ENCODE measurements at places on chromosomes 5 and 9. TPM values are rescaled to one million over a fixed set of nuclear protein-coding genes. Genes with fewer than 3 reads are reported as not detected.

GRCh38 chr5:168941901-168942300 lies 359.0 kb downstream of the SLIT3 start:
- no peak for DNase-seq

The HBEGF gene
- total RNA-seq, result 30.2 TPM

DNA sequence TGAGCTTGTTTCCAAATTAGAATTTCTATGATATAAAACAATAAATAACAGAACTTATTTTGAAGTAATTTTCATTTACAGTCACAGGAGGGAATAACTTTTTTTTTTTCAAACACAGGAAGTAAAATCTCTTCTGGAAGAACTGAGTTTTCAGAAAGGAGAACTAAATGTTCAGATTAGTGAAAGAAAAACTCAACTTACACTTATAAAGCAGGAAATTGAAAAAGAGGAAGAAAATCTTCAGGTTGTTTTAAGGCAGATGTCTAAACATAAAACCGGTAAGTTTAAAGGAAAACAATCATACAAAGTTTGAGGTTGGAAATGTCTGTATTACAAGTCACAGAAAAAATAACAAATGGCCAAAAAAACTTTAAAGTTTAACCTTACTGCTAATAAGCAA lies 41.6 kb downstream of the RAB14 start:
- DNase-seq, result no peak

DNA sequence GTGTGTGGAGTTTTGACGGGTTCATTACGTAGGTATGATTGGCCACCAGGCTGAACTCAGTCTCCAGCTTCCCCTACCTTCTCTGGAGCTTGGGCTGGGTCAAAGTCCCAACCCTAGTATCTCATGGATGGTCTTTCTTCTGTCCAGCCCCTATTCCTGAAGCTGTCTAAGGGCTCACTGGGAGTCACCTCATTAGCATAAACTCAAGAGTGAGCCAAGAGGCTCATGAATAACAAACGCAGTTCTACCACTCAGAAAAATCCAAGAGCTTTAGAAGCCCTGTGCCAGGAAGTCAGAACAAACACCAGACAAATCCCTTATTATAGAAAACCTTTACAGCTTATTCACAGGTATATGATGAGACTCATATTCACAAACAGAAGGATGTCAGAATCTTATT lies 180.3 kb upstream of the NFIL3 start:
- no peak for DNase-seq

DNA sequence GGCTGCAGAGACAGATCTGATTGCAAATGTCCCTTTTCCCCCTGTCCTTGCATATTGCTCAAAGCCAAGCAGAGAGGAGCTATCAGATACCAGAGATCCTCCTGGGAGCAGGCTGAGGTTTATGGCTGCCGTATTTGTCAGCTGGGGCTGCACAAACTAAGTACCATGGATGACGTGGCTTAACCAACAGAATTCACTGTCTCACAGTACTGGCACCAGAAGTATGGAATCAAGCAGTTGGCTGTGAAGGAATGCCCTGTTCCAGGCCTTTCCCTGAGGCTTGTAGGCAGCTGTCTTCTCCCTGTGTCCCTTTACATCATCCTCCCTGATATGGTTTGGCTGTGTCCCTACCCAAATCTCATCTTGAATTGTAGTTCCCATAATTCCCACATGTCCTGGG lies 2.6 kb downstream of the CFAP90 start:
- no peak for DNase-seq

DNA sequence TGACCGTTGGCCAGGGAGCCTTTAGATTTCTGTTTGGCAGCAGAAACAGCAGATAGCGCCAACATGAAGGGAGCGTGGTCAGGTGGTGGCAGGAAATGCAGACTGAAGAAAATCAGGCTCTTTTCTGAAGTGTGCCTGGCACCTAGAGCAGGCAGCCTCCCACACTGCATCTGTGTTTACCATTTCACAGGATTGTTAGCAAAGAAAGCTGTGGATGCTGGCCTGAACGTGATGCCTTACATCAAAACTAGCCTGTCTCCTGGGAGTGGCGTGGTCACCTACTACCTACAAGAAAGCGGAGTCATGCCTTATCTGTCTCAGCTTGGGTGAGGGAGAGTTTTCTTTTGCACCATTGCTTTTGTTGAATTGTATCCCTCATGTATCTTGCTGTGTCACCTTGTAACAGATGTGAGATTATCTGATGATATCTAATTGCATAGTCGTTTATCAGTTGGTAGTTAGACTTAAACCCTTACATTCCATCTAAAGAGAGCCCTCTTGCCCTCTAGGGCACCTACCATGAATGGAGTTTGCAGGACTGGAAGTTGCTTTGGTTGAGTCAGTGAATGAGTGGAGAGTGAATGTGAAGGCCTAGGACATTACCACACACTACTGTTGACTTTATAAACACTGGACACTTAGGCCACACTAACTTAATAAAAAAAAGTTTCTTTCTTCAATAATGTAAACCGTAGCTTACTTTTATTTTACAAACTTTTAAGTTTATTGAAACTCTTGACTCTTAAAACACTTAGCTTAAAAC lies 42.8 kb downstream of the ACO1 start:
- no peak for DNase-seq

DNA sequence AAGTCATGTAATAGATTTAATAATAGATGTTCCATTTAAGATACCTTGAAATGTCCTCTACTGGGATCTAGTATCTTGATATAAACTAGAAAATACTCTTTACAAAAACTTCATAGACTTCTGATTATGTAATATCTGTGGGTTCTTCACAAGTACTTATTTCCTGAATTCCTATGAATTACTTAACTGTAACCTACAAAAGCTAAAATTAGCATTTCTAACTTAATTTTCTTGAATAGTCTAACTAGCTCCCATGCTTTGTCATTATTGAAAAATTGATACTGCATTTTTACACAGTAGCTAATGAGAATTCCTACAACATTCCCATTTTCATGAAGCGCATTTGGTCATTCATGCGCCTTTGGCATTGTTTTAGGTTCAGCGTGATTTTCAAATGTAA lies 1828.2 kb downstream of the MAT2B start:
- no peak for DNase-seq

The SLC23A1 gene
- total RNA-seq, result not detected

GRCh38 chr9:130869250-130869649 lies 27.4 kb downstream of the QRFP start:
- DNase-seq, result no peak

DNA sequence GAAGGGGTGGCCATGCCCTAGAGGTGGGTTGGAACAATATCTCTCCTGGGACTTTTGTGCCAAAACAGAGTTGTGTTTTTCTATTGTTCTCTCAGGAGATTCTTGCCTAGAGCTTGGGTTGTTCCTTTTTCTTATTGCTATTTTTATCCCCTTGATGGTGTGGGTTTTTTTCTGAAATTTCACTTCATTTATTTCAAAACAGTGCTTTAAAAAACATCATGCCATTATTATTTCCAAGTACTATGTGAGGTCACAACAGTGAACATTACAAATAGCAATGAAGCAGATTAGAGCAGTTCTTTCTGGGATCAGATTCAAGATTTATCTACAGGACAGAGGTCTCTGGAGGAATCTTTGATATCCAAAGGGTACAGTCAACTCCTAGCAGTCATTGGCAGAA lies 76.6 kb downstream of the ACTBL2 start:
- no peak for DNase-seq

DNA sequence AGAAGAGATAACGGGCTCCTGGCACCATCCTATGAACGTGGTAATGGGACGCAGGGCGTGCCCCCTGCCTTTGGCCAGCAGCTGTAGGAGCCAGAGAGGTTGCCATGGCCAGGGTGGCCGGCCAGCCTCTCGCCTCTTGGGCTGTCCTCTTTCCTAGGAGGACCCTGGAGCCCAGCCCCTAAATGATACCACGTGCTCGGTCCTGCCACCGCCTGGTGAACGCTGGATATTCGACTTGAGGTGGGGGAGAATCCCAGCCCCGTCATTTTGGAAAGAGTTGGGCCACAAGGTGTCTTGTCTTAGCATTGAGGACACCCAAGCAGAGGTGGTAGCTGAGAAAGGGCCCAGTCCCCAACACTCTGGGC lies 391 bp upstream of the NRG2 start:
- DNase-seq, result no peak

DNA sequence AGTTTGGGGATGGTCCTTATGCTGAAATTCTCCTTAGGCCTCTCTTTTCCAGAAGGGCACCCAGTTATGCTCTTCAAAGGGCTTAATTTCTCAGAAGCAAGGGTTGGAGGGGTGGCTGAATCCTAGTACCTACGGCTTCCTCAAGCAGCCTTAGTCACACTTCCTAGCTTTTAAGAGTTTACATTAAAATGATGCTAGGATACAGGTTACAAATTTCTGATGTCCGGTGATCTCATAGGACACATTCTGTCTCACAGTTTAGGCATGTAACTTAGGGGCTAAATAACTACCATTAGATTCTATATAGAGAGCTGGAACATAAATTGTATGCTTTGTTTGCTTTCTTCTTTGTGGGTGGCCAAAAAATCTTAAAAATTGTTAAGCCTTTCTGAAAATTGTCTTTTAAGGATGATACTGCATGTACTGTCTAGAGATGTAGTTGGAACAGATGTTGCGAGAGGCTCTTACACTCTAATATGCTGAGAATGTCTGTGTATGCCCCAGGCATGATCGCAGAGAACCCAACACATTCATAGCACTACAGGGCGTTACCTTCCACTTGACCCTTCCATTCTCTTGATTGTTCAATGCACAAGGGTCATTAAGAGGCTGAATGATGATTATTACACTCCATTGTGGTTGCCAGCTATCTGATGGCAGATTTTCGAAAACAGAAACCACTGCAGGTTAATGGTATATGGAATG lies 139.1 kb downstream of the TMEM38B start:
- no peak for DNase-seq

DNA sequence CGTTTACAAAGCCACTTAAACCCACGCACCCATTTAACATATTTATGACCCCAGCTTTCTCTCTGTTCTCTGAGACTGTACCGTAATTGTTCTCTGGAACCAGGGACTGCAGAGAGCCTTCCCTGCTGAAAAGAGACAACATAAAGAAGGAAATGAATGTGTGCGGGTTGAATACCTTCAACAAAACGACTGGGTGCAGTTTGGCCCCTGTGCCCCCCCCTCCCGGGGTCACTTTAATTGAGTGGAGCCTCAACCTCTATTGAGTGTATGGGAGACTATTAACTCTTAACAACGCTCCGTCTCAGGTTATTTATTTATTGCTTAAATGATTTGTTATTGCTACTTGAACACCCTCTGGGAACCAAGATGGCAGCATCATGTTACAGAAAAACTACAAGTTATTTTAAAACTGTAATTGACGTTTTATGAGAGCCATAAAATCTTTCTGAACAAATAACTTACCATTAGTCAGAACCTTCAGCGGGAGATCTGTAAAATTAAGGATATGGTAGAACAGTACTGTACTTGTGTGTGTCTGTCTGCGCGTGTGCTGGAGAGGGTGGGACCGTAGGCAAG lies 70.6 kb downstream of the GAS1 start:
- no peak for DNase-seq

The SPATA24 gene
- 3.1 TPM for total RNA-seq

DNA sequence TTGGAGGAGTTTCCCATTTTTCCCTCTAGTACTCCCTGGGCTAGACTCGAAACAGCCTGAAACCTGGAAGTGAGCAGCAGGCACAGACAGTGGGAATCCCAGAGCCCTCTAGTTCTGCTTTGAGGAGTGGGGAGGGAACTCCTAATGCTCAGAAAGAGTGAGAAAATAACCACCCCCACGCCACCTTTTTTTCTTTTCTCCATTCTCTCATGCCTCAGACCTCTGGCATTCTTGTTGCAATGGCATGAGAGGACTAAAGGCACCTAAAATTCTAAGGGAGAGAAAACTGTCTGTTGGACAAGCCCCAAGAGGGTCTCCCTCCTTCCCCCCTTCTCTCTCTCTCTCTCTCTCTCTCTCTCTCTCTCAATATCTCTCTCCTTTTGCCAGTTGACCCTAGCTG lies 15.1 kb upstream of the IRF1 start:
- DNase-seq, result no peak

The PPP2R2B gene
- total RNA-seq, result 27.3 TPM

The CDH12 gene
- not detected for total RNA-seq

DNA sequence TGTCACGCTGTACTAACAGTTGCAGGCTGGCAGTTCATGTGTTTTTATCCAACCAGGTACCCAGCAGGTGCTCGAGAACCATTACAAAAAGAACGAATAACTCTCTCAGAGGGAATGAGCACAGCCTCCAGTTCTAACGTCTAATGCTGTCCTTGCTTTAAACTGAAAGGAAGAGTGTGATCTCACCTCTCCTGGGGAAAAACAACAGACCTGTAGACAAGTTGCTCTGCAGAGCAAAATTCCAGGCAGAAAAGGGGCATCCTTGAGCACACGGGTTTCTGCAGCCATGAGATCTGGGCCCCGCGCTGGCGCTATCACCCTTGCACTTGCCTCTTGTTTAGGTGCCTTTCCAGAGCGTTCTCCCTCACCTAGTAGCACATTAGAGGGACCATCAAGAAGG lies 92.5 kb upstream of the DNAH5 start:
- DNase-seq, result no peak

The TTLL11 gene
- total RNA-seq, result 23.7 TPM

DNA sequence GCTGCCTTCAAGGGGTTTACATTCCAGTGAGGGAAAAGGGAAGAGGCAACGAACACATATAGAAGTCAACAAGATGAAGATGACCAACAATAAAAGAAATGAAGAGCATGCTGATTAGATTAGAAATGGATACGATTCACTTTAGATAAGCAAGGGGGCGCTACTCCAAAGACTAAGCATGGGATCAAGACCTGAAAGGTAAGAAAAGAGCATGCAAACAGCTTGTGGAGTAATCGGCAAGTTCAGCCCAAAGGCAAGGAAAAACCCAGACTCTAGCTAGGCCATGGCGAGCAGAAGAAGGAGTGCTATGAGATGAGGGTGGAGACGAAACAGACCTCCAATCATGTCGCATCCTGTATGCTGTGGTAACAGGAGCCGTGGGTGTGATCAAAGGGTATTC lies 124.4 kb downstream of the FANCC start:
- no peak for DNase-seq

The RNF38 gene
- 59.6 TPM for total RNA-seq

DNA sequence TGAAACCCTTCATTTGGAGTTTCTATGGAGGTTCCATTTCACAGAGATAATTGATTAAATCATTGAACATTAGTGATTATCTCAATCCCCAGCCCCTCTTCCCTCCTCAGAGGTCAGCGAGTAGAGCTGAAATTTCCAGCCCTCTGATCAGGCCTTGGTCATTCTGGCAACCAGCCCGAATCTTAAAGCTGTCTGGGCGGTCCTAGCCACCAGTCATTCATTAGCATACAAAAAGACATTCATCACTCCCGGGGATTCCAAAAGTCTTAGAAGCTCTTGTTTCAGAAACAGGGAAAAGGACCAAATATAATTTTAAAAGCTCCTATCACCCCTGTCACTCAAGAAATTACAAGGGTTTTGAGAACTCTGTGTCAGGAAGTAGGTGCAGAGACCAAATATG lies 41.3 kb downstream of the ZNF474 start:
- DNase-seq, result no peak

DNA sequence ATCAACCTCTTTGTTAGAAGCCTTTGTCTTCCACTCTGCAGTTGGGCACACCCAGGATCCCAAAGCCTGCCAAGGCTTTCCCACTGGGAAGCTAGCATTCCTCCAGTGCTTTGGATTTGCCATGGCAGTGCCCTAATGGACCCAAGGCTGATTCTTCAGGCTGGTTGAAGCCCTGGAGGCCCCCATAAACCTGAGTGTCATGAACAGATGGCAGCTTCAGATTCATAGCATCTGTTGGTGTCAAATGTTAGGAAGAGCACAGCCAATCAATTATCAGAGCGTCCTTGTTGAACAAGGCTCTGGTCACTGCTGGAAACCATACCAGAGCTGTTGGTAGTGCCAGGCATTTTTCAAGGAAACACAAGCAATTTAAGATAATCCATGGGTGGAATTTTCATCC lies 241.1 kb upstream of the KLF4 start:
- no peak for DNase-seq

Measured in aorta (tissue), 5 donors.